Activated T-cell treated with anti-CD3 and anti-CD28 coated beads, Interleukin-2, amount 50 U/mL, for 72 hours (primary cell): ENCODE measurements at places on chromosomes 1 and 21. TPM values are rescaled to one million over a fixed set of nuclear protein-coding genes. Genes with fewer than 3 reads are reported as not detected.

TIAM1 gene
- total RNA-seq: 62.2 TPM

FCER1G gene
- 1.8 TPM for total RNA-seq

LMO4 gene
- total RNA-seq: 31.8 TPM

SFN gene
- 2.2 TPM for total RNA-seq

GSTM1 gene
- 37.2 TPM for total RNA-seq

SPATC1L gene
- 12.9 TPM for total RNA-seq

DNA sequence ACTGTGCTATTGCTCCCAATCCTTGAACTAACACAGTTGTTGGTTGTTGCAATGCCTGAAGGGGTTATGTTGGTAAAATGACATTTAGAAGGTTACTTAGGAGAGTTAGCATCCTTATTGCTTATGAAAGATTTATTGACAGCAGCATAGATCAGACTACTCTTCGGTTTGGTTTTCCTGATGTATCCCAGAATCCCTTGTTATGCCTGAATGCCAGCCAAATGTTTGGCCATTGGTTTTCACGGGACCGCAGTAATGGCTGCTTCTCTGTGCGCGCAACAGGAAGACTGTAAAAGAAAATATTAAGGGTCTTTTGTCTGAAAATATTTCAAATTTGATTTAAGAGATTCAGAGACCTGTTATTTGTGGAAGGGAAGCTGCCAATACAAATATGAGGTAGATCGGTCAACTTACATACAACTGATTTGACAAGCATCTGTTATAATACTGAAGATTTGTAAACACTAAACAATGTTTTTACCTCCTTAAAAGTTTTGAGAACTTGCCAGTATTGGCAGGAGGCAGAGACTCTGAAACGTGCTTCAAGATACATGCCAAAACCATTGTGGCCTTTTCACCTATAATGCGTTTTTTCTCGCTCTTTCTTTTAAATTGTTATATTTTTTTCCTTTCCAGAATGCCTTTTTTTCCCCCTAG lies 8.3 kb downstream of the NFIA start:
- peaks cover 4% of the 10 kb centered on the region for H3K36me3 ChIP-seq
- peaks cover 8% of the 10 kb centered on the region for H3K4me1 ChIP-seq
- DNase-seq: no peak

DNA sequence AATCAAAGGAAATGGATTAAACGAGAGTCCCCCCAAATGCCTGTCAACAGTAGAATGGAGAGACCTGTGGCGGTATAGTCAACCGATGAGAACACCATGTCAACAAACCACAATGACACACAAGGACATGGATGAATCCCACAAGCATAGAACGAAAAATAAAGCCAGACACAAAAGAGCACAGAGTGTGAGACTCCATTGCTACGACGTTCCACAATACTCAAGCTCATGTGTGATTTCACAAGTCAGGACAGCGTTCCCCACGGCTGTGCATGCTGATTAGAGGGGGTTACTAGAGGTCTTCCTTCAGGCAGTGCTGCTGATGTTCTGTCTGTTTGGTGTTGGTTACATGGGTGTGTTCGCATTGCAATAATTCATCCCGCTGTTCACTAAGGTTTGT lies 5.8 kb upstream of the PLA2G2D start:
- no peak overlapping the region for H3K4me3 ChIP-seq
- H3K27ac ChIP-seq: no peak overlapping the region
- peaks cover 21% of the 10 kb centered on the region for H3K4me1 ChIP-seq
- DNase-seq: no peak
- no peaks in the 10 kb centered on the region for H3K36me3 ChIP-seq

GRCh38 chr1:234265861-234266260 lies 107.4 kb upstream of the COA6 start:
- H3K27me3 ChIP-seq: no peaks in the 10 kb centered on the region
- H3K36me3 ChIP-seq: no peaks in the 10 kb centered on the region
- no peak overlapping the region for H3K27ac ChIP-seq
- DNase-seq: no peak
- no peak overlapping the region for H3K4me3 ChIP-seq
- peaks cover 20% of the 10 kb centered on the region for H3K4me1 ChIP-seq

- no peak overlapping the region for H3K27ac ChIP-seq
- no peak overlapping the region for H3K4me3 ChIP-seq
- no peaks in the 10 kb centered on the region for H3K36me3 ChIP-seq
- DNase-seq: no peak
Observed at GRCh38 chr1:201072922-201073321, 39.3 kb downstream of the CACNA1S start.

GRCh38 chr1:226480461-226480860 lies 68.1 kb upstream of the STUM start:
- no peaks in the 10 kb centered on the region for H3K36me3 ChIP-seq
- H3K27me3 ChIP-seq: peaks cover 5% of the 10 kb centered on the region
- no peak for DNase-seq
- H3K4me3 ChIP-seq: no peak overlapping the region
- no peaks in the 10 kb centered on the region for H3K4me1 ChIP-seq

- no peaks in the 10 kb centered on the region for H3K27me3 ChIP-seq
- H3K27ac ChIP-seq: no peak overlapping the region
- DNase-seq: no peak
- H3K4me3 ChIP-seq: no peak overlapping the region
- H3K4me1 ChIP-seq: no peaks in the 10 kb centered on the region
Observed at GRCh38 chr1:240976685-240977084, 364.7 kb upstream of the GREM2 start.

DNA sequence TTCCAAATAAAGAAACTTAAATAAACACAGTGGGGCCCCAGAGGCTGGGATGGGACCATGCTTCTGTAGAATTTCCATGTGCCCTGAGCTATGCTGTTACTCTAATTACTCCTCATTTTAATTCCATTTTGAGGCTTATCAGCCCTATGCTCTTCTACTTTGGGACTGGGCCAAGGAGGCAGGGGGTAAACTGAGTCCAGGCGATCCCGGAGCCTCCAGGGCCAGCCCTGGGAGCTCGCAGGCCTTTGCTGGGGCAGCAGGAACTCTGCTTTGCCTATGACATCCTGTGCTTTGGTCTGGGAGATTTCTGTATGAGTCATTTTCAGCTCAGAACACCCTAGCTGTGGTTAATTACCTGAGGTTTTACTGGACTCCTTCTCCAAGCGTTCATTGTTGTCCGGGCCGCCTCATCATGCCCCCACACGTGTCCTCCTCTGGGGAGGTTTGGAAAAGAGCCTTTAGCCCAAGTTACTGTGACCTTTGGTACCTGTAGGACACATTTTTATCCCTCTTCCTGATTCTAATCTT lies 95.7 kb downstream of the RHOU start:
- peaks cover 37% of the 10 kb centered on the region for H3K4me1 ChIP-seq
- no peaks in the 10 kb centered on the region for H3K36me3 ChIP-seq
- no peak overlapping the region for H3K4me3 ChIP-seq
- no peaks in the 10 kb centered on the region for H3K27me3 ChIP-seq

GRCh38 chr1:43358121-43358745 lies 548 bp upstream of the CDC20 start:
- peak overlapping the region; percentile 88 for H3K27ac ChIP-seq
- no peaks in the 10 kb centered on the region for H3K27me3 ChIP-seq
- peak overlapping the region; percentile 83 for H3K4me3 ChIP-seq
- peaks cover 17% of the 10 kb centered on the region for H3K36me3 ChIP-seq
- peaks cover 50% of the 10 kb centered on the region for H3K4me1 ChIP-seq

DNA sequence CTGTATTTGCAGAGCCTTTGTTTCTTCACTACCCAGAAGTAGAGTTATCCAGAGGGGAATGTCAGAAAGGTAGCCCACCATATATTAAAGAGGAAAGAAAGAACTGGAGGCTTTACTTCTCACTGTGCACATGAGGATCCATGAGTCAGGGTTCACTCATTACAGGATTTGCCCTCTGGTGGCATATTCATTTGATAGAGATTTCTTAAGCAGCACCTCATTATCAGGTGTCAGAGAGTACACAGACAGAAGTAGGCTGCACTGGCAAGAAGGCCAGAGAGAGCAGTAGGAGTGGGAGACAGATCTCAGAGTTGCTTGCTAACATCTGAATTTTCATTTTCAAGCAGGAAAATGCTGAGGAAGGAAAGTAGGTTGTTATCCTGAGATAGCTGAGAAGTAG lies 123.8 kb downstream of the PIK3R3 start:
- H3K36me3 ChIP-seq: no peaks in the 10 kb centered on the region
- no peak for DNase-seq
- no peaks in the 10 kb centered on the region for H3K4me1 ChIP-seq
- no peak overlapping the region for H3K27ac ChIP-seq
- no peak overlapping the region for H3K4me3 ChIP-seq

DNA sequence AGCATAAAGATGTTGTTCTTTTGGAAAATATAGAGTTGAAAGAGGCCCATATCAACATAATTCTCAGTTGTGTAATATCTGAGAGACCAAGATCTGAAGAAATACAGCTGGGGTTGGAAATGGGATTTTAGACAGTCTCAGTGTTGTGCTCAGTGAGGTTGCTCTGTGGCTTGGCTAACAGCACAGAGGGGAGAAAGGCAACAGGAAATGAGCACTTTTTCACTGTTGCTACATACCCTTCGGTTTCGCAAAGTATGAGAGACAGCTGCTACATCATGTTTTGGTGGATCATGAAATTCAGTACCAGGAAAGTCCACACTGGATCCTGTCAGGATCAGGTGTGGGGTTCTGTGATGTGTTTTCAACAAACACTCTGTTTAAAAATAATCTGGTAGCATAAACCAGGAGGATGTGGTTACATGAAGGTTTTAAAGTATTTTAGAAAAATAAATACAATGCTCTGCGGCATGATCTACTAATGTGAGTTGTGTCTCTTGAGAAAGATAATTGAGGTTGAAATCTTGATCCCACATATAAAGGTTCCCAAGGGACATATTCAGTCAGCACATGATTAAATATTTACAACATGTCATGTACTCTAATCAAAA lies 7.0 kb upstream of the GPR88 start:
- no peak overlapping the region for H3K4me3 ChIP-seq
- peaks cover 15% of the 10 kb centered on the region for H3K27me3 ChIP-seq
- H3K36me3 ChIP-seq: no peaks in the 10 kb centered on the region
- peak; percentile 40 for DNase-seq

GRCh38 chr21:31111093-31111492 lies 72.8 kb upstream of the KRTAP19-8 start:
- peaks cover 3% of the 10 kb centered on the region for H3K36me3 ChIP-seq
- no peak overlapping the region for H3K4me3 ChIP-seq
- peaks cover 8% of the 10 kb centered on the region for H3K4me1 ChIP-seq
- no peaks in the 10 kb centered on the region for H3K27me3 ChIP-seq
- H3K27ac ChIP-seq: no peak overlapping the region
- no peak for DNase-seq

- peaks cover 59% of the 10 kb centered on the region for H3K4me1 ChIP-seq
- peak; percentile 22 for DNase-seq
- H3K27ac ChIP-seq: peak overlapping the region; percentile 93
- peak overlapping the region; percentile 81 for H3K4me3 ChIP-seq
Observed at GRCh38 chr1:235297579-235297978, 30.4 kb downstream of the ARID4B start.
